ENCODE measurements at places on chromosomes 5 and 9. TPM values are rescaled to one million over a fixed set of nuclear protein-coding genes. Genes with fewer than 3 reads are reported as not detected.
A peak's percentile ranks its signal among the peaks of the same experiment; 100 is the strongest.

GRCh38 chr5:128537221-128537999 is 635 bp downstream of the FBN2 start:
- H3K4me1 ChIP-seq: no peaks in the 10 kb centered on the region
- H3K27me3 ChIP-seq: peaks cover 30% of the 10 kb centered on the region
- no peak overlapping the region for H3K4me3 ChIP-seq
- DNase-seq: no peak
- H3K36me3 ChIP-seq: peaks cover 3% of the 10 kb centered on the region

GRCh38 chr9:20948703-20949102 is 82.7 kb downstream of the HACD4 start:
- H3K27me3 ChIP-seq: no peaks in the 10 kb centered on the region
- H3K27ac ChIP-seq: no peak overlapping the region
- H3K4me1 ChIP-seq: no peaks in the 10 kb centered on the region

DNA sequence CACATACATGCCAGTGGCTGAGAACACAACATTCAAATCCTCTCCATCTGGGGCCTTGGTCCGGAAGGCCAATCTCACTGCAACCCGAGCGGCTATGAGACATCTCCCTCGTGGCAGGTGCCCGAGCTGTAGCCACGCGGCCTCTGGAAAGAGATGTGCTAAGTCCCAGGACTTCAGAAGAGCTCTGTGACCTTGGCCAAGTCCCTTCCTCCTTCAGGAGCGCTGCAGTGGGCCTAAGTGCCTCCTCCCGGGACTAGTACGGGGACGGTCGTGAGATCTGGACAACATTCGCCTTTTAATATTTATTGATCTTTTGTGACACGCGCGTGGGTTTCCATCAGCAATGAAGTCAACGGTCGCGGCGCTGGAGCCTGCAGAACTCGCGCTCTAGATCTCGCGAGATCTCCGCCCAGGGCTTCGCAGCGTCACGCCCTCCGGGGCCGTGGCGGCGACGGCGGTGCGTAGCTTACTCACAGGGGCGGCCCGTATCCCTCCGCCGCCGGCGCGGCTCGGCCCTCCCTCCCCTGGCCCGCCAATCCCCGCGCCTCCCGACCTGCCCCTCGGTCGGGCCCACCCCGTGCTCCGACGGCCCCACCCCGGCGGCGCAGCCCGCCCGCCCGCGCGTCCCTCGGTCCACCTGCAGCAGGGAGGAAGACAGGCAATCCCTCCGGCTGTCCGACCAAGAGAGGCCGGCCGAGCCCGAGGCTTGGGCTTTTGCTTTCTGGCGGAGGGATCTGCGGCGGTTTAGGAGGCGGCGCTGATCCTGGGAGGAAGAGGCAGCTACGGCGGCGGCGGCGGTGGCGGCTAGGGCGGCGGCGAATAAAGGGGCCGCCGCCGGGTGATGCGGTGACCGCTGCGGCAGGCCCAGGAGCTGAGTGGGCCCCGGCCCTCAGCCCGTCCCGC is at the start of gene UBE2D2:
TSS of gene UBE2D2 (plus strand) at position 588 of the 903 bp plus-strand sequence. CDS start 453 bp downstream, outside the sequence.
- H3K27me3 ChIP-seq: no peaks in the 10 kb centered on the region
- H3K27ac ChIP-seq: peak within 1 kb of the TSS; percentile 94
- peaks cover 36% of the 10 kb centered on the region for H3K4me1 ChIP-seq
- H3K4me3 ChIP-seq: peak within 1 kb of the TSS; percentile 96

SKP2 gene
- total RNA-seq: 52.3 TPM

Data from activated CD8-positive, alpha-beta memory T cell treated with anti-CD3 and anti-CD28 coated beads, Interleukin-2, amount 10 ng/mL, durations not matched to agents 7 days and 5 days (primary cell).